SIG-M5 (cell line): ENCODE measurements at places on chromosomes 6 and 20.

DNA sequence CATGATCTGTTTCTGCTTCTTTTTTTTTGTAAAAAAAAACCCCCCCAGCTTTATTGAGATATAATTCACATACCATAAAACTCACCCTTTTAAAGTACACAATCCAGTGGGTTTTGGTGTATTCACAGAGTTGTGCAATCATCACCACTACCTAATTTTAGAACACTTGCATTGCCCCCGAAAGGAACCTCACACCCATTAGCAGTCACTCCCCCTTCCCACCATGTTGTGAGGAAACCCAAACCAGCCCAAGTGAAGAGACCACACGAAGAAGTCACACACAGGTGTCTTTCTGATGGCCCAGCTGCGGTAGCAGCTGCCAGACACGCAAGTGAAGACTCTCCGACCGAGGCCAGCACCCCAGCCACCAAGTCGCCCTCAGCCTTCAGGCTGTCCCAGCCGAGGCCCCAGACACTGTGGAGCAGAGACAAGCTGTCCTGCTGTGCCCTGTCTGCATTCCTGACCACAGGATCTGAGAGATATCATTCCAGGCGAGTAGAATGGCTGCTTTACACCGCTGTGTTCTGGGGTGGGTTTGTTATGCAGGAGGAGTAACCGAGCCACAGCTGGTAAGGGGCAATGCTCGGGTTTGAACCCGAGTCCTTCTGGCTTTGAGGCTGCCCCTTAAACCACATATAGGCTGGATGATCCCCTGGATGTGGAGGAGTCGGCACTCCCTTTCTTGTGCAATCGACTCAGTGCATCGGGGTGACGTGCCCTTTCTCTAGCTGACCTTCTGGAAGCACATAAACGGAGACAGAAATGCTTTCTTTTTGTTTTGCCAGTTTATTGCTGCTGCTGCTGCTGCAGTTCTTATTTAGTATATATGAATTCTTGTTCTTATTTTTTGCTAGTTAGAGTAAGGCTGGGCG lies 59.1 kb upstream of the PTPN1 start:
- peak; percentile 72 for DNase-seq

DNA sequence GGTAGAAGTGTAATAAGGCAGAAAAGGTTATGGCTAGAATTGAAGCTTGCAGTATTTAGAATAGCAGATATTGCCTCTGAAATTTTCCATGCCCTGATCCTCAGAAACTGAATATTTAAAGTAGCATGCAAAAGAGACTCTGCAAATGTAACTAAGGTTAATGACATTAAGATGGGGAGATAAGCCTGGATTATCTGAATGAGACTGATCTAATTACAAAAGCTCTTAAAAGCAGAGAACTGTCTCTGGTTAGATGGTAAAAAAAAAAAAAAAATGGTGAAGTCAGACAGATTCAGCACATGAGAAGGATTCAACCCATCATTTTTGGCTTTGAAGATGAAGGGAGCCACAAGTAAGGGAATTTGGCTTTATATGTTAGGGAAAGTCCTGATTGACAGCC lies 503.7 kb upstream of the IRAK1BP1 start:
- no peak for DNase-seq

DNA sequence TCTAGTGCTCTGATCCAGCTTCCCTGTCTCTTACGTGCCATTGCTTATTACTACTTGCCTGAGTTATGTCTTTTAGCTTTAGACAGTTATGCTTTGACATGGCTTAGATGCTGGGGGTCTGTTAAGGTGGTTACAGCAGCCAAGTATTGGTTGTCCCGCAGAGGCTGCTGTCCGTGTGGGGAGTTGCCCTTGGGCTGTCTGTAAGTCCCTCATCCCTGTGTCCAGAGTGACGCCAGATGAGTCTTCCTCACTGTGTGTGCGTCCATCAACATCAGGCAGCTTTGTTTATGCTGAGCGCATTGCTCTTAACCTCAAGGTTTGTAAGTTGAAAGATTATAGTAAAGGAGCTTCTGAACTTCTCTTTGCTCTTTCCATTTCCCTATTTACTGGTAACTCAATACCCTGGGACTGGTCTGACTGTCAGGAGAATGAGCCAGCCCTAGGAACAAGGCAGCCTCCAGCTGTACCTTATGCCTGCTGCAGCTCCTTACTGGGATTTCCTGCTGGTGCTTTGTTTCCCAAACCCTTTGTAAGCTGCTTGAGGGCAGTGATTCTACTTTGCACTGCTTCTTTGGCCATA lies 7.2 kb downstream of the FAM120B start:
- DNase-seq: no peak

DNA sequence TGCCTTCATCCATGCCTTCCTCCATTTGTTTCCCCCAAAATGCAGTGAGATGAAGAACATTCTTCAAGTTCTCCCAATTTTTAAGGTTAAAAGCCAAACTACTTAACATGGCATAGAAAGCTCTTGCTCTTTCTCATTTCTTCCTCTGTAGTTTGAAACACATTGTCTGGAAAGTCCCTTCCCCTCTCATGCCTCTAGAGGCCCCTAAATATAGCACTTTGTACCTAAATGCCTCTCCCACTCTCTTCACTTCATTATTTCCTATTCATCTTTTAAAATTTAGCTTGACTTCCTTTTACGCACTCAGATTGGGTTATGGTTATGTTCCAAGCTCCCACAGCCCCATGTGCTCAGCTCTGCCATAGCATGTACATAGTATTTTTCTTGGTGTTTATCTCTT lies 389.3 kb downstream of the HDGFL1 start:
- DNase-seq: no peak

GRCh38 chr6:143397227-143398222 lies 53.0 kb downstream of the ADAT2 start:
- DNase-seq: no peak
